AG10803 (cell line): ENCODE measurements at places on chromosomes 12 and 14.

GRCh38 chr12:2284857-2285256, 232.1 kb downstream of the CACNA1C start:
- DNase-seq = peak; percentile 84

DNA sequence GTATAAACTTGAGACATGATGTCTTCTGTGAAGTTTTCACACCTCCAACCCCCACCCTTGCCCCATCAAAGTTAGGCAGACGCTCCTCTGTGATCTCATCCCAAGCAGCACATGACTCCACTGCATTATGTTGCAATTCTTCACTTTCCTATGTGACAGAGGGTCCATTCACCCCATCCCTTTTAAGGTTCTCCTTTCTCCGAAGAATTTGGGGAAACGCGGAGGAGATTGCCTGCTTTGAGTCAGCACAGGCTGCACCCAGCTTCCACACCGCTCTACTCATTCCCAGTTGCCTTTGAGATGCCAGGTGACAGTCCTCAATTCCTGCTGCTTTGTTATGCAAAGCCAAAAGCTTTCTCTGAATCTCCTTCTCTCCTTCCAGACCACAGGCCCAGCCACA, 61.8 kb downstream of the PHLDA1 start:
- DNase-seq = peak; percentile 41

- peak; percentile 44 for DNase-seq
These were observed 54.4 kb downstream of the EFCAB11 start for GRCh38 chr14:89899917-89900663.

- peak; percentile 72 for DNase-seq
These were observed 1.9 kb upstream of the LLPH start for GRCh38 chr12:66132408-66132807.

DNA sequence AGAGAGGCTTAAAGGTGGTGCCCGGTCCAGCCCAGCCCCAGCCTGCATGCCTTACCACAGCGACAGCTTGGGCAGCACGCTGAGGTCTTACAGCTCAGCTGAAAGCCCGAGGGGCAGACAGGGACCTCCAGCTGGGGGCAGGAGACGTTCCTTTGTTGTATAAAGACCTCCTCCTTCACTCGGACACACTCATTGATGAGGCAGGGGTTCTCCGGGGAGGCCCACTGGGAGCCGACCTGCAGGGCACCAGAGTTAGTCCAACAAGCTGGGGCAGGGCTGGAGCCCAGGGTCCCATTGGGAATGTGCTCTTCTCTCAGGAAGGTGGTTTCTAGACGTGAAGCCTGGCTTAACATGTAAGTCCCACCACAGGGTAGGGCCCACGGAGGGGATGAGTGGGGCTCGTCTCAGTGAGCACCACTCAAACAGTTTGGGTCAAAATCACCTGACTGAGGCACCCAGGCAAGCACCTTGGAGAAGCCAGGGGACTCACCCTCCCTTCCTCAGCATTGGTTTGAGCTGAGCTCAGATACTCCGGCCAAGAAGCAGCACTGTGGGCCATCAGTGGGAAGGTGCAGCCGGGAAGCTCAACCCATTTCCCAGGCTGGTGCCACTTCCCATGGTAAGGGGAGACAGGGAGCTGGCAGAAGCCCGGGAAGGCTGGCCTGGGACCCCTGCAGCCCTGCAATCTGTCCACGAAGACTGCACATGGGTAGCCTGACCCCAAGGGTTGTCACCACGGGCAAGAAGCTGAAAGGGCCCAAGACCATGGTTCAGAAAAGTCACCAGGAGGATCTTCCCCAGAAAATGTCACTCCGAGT, 24.3 kb upstream of the ANO2 start:
- no peak for DNase-seq
